HT1080 (cell line): ENCODE measurements at places on chromosomes 13 and 19. TPM values are rescaled to one million over a fixed set of nuclear protein-coding genes. Genes with fewer than 3 reads are reported as not detected.

Gene ZNF536
- not detected in 2 replicates for total RNA-seq

GRCh38 chr13:90375851-90376250, 971.6 kb upstream of the MIR17HG start:
- peak; percentile 74 for DNase-seq

Gene LYL1
- not detected in 2 replicates for total RNA-seq

- DNase-seq: no peak
These were observed 806 bp downstream of the ZNF90 start for GRCh38 chr19:20078581-20079031.

DNA sequence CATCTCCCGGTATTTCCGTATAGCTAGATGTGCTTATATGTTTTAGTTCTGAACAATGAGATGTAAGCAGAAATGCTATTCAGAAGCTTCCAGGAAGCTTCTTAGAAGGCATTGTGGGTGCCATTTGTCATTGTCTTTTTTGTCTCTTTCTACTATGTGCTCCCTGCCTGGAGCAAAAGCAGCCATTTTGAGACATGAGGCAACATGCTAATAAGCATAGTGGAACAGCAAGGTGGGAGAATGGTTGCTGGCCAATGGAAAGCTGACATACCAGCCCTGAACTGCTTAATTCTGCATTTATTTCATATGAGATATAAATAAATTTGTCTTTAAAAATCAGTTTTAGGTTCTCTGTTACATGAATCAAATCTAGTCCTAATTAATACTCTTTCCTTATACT, 299.7 kb downstream of the LMO7 start:
- DNase-seq: no peak

DNA sequence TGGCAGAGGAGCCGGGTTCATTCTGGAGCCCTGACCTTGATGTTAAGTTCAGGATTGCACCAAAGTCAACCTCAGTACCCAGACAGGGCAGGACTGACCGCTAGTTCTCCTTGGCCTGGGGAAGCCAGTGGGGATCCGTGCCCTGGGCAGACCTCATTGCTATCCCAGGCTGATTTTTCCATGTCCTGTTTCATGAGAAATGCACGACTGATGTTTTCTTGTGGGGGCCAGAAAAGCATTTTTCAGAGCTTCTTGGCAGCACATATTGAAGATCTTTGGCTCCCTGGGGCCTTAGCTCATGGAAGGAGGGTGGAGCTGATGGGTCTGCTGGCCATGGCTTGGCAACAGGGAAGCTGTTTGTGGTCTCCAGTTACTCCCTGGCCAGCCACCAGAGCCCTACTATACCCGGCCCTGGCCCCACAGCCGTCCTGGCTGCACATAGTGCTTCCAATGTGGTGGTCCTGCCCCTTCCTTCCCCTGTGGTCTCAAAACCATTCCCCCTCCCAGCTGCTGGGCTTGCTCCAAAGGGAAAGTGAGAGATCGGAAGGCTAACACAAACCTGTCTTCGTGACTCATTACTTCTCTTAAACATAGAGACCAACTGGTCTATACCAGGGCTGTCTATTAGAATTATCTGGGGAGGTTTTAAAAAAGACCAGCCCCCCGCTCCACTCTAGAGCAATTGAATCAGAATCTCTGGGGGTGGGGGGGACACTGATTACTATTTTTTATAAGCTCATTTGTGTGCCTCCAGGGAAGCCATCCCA, 11.2 kb downstream of the IL17D start:
- DNase-seq: peak; percentile 73

DNA sequence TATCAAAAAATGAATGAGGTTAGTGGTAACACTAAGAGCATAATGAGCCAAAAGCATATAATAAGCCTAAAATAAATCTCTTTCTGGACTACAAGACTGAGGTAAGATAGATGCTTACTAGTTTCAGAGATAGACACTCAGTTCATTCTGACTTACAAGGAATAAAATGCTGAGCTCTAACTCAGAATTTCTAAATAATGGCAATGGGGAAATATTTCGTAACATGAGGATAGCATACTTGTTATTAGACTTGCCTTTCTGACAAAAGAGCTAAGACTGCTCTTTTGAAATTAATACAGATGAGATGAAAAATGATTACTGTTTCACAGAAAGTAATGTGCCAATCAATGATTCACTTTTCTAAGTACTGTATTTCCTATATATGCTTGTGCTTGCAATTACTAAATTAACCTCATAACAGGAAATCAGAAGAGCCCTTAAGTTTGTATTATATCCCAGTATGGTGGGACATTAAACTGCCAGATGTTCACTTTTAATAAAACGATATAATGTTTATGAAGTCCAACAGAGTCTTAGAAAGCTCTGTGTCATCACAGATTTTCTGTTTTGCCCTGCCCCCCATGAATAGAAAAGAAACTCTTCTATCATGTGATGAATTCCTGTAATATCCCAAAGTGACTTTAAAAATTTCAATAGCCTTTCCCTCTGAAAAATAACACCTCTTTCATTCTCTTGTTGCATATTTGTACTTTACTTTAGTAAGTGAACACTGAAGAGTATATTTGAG, 2771.0 kb upstream of the PCDH20 start:
- DNase-seq: no peak
